ENCODE measurements at places on chromosomes 13 and 19.

DNA sequence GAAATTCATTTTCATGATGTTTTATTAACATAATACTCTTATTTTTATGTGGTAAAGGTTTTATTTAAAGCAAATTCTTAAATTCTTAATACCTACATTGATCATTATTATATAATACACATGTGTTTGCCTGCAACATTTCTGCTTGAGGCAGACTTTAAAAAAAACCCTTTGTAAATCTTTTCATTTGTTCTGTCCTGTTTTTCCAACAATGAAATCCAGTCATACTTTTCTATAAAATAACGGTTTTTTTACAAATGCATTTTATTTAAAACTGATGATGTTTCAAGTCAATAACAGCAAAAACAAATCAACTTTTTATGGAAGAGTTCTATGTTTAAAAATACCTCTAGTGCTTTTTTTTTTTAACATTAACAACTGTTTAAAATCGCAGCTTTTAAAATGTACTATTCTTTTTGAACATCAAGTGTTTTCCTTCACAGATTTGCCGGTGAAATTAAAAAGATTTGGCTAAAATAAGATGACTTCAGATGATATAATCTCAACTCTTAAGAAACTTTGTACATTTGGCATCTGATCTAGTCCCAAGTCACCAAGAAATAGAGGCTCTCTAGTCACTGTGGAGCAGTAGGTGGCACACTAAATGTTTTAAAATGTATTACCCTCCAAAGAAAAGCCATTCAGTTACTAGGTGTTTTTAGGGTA lies 5.1 kb downstream of the POU4F1 start:
- DNase-seq: no peak

DNA sequence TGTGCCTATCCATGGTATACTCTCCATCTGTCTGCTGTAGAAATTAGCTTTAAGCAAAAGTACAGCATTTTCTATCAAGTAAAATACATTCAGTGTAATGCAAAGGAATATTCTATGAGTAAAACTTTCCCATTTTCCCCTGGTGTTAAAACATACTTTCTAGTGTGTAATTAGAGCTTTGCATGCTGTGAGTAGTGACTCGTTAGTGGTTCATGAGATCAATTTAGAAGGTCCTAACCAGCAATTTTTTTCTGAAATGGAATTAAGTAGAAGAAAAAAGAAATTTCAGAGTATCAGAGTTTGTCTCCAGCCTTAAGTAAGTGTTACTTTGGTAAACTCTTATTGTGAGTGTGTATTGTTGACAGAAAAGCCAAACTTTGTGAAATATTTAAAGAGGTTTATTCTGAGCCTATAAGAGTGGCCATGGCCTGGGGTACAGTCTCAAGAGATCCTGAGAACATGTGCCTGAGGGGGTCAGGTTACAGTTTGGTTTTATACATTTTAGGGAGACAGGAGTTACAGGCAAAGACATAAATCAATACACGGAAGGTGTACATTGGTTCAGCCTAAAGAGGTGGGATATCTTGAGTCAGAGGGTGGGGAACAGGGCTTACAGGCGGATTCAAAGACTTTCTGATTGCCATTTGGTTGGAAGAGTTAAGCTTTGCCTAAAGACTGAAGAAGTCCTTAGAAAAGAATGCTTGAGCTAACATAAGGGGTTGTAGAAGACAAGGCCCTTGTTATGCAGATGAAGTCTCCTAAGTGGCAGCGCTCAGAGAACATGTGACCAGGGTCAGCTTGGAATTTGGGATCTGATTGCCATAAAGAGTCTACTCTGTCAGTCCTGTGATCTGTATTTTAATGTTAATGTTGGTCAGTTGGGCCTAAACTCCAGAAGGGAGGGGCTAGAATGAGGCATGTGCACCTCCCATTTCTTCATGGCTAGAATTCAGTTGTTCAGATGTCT lies 25.5 kb downstream of the FAM187B start:
- DNase-seq: no peak

GRCh38 chr19:55209693-55210472 lies 582 bp upstream of the PTPRH start:
- no peak for DNase-seq

- no peak for DNase-seq
Measured at GRCh38 chr13:89458456-89458855, 1787.3 kb downstream of the SLITRK5 start.

- no peak for DNase-seq
Measured at GRCh38 chr13:114090476-114090875, 41.9 kb downstream of the RASA3 start.

DNA sequence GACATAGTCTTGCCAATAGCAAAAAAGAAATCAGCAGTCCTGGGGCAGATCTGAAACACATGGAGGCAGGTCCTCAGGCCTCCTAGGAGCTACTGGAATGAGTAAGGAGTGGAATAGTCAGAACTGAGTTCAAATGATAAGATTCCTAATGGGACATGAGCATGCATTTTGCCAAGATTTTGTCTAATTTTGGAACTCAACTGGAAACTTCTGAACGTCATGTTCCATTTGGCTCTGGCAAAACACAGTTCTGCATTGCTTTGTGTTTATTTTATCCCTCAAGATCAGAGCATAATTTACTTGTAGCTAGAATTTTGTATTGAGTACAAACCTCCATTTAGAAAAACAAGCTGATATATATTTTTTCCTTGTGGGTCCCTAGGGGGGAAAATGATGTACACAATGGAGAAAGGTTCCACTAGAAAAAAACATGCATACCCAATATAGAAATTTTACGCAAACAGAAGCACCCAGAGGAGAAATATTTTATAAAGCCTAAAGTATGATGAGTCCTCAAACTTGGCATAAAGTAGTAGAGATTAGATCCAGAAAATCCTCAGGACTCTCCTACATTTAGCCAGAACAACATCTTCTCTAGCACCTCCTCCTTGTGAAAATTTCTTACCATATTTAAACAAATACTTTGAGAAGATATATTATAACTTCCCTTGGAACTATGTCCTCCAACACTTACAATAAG lies 149.0 kb upstream of the SERP2 start:
- DNase-seq: no peak

GRCh38 chr13:106277484-106278154 lies 257.8 kb downstream of the EFNB2 start:
- DNase-seq: no peak

DNA sequence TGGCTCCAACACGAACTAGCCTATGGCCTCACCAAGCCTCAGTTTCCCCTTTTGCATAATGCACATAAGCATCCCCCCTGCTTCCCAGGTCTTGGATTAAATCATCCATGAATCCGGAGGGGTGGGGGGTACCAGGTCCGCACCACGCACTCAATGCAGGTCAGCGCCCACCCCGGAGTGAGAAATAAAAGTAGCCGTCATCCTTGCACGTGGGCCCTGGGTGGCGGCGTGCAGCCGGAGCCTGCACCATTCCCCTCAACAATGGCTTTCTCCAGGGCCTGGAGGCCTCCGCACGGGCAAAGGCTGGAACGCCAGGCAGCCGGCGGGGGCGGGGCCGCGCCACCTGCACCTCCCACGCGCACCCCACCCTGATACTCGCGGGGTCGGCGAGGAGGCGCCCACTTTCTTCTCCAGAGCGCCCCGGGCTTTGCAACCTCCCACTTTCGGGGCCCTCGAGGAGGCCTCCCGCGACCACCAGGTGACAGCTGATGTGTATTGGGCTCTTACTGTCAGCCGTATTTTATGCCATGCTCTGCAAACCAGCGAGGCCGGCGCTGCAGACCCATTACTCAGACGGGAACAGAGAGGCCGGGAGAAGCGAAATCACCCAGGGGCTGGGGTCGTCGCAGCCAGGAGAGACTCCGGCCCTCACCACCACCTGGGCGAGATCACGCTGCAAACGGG lies 767 bp upstream of the GADD45B start:
- peak; percentile 70 for DNase-seq

DNA sequence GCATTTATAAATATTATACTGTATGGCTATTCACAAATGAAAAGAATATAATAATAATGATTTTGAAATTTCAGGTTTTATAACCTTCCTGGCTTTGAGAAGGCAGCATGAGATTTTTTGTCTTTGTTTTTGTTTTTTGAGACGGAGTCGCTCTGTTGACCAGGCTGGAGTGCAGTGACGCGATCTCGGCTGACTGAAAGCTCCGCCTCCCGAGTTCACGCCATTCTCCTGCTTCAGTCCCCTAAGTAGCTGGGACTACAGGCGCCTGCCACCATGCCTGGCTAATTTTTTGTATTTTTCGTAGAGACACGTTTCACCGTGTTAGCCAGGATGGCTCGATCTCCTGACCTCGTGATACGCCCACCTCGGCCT lies 64.1 kb downstream of the ZNF429 start:
- DNase-seq: no peak

GRCh38 chr13:100138859-100139491 lies 50.1 kb downstream of the PCCA start:
- no peak for DNase-seq

- no peak for DNase-seq
Measured at GRCh38 chr19:14459703-14460102, 15.5 kb downstream of the PTGER1 start.

GRCh38 chr13:33994198-33994597 lies 176.2 kb downstream of the RFC3 start:
- no peak for DNase-seq

DNA sequence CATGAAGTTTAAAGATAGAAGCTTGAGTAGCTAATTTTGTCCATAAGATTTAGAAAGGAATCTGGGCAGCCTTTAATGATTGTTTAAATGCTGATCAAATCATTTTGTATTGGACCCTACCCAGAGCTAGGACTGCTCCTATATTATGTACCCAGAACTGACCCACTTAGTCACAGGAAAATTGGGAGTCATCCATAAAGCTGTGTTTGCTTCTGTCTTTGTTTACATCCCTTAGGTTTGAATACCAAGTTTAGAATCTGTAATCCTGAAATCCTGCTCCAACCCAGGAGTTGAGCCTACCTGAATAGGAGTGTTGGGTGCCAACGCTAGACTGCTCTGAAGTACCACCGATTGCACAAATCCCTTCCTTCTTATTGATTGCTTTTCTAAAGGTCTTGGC lies 23.8 kb downstream of the LCP1 start:
- DNase-seq: no peak

DNA sequence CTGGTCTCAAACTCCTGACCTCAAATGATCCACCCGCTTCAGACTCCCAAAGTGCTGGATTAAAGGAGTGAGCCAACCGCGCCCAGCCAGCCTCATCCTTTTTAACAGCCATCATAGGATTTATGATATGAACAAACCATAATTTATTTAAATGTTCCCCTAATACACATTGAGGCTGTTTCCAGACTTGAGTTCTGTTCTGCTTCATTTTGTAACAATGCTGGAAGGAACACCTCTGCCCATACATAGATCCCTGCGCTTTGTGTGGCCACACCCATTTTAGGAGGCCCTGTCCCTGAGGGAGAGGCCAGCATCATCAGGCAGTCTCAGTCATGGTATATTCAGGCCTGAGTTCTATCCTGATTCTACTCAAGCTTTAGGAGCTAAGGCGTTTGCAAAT lies 35.9 kb downstream of the TPT1 start:
- DNase-seq: no peak

DNA sequence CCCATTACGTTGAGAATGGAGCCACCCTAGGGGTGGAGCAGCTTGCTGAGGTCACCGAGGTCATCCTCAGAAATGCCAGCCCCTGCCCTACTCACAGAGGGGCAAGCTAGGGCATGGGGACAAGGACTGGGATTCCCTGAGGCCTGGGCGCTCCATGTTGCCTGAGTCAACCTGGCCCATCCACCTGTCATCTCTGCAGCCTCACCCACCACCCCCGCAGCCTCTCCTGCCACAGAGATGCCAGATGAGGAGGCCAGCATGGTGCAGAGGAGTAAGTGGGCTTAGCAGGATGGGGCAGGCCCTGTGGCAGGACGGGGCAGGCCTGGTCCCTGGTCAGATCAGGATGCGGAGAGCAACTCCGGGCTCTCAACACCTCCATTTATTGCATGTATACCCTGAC lies 9.5 kb downstream of the NKPD1 start:
- DNase-seq: no peak

GRCh38 chr19:17863520-17864182 lies 3.9 kb downstream of the RPL18A start:
- no peak for DNase-seq

Data from KG1 (cell line).